ENCODE measurements at places on chromosomes 7 and 10.

GRCh38 chr10:11532306-11532705 lies 79.1 kb downstream of the USP6NL start:
- no peak for DNase-seq

GRCh38 chr10:71124921-71125748 lies 87.2 kb upstream of the UNC5B start:
- no peak for DNase-seq

GRCh38 chr10:132589015-132589414 lies 51.4 kb downstream of the INPP5A start:
- no peak for DNase-seq

DNA sequence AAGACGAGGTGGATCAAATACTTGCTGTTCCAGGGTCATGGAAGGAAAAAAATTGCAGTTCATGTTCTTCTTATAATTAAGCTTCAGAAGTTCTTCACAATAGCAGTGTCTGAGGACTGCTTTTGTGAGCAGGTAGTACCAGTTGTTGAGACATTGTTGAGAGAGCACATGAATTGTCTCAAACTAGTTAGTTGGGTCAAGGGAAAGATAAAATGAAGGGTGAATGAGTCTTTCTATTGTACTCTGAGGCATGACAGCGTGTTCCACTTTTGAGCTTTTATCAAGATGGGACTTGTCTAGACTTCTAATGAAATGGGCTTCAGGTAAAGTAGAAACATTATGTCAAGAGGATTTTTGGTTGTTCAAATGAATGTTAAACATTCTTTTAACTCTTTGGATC lies 26.0 kb downstream of the KAT6B start:
- DNase-seq, result no peak

- DNase-seq, result no peak
Observed at GRCh38 chr10:116487522-116488430, 58.0 kb upstream of the PNLIP start.

DNA sequence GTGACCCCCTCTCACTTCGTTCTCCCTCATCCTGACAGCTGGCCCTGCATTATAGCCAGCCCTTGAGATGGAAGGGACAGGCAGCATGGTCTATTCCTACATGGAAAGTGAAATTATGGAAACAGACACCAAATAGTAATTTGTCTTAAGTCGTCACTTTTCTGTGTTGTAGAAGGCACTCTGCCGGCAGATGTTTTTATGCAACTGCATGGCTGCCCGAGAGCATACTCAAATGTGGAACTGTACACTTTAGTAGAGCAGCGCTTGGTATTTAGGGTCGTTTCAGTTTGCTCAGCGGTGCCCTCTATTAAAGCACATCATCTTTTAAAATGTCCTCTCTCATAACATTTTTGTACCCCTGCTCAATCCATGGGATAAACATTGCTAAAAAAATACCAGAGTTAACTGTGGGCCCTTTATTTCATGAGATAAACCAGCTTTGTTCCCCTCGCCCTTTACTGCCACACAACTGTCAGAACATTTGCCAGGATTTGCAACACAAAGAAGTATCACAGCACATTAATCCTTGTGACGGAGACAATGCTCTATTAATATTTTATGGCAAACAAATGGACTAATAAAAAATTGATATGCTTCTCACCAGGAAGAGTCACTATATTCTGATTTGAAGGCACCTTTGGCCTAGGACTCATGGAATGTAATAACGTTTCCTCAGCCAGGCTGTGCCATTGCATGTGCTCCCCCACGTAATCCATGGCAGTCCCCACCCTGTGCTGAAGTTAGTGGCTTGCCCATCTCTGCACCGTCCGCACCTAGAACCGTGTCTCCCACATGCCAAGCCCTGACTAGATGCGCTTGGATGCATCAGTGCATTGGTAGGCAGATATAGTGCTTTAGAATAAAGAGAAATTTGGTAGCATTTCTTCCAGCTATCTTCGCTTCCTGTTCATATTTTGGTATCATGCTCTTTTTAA lies 221.3 kb downstream of the PAXIP1 start:
- DNase-seq, result no peak

All from NCI-H446 (cell line).